ENCODE measurements at places on chromosomes 1 and 21. TPM values are rescaled to one million over a fixed set of nuclear protein-coding genes. Genes with fewer than 3 reads are reported as not detected.

The PPIAL4G gene
- total RNA-seq: not detected

The PCAT6 gene
- total RNA-seq: 3.5 TPM

The IL6R gene
- total RNA-seq: 22.9 TPM

The LCE2C gene
- total RNA-seq: not detected
